ENCODE measurements at places on chromosomes 11 and 22.

GRCh38 chr11:32421992-32422391 is 13.3 kb downstream of the WT1 start:
- DNase-seq: no peak

DNA sequence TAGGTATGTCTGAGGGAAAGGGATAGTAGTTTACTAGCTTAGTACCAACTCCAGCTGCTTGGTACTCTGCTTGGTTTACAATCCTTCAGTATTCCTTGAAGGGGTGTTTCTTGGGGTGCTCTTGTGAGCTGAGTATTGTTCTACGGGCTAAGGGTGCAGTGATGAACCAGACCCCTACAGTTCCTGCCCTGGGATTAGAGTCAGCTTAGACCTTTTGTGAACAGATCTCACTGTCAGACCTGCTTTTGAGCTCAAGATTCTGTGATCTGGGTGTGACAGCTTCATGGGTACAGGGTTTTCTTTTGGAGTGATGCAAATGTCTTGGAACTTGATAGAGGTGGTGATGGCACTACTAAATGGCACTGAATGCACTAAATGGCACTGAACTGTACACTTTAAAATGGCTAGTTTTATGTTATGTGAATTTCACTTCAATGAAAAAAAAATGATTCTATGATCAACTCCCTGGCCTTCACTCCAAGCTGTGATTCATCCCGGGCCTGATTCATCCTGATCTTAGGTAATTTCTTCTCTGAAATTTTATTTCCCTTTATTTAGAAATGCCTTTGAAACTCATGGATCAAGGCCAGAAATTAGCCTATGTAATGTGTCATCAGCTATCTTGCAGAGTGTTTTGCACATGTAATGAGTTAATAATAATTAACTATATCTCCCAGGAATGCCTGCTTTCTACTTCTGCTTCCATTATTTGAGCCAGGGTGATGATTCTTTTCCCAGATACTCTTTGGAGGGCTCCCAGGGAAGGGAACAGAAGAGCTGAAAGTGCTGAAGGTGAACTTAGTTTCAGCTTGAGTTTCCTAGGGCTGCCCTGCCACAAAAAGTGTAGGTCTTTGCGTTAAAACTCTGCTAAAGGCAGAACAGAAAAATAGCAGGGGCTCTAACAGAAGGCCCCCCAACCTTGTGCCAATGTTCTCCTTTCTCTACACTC is 87.9 kb downstream of the NCAM1 start:
- no peak for DNase-seq

DNA sequence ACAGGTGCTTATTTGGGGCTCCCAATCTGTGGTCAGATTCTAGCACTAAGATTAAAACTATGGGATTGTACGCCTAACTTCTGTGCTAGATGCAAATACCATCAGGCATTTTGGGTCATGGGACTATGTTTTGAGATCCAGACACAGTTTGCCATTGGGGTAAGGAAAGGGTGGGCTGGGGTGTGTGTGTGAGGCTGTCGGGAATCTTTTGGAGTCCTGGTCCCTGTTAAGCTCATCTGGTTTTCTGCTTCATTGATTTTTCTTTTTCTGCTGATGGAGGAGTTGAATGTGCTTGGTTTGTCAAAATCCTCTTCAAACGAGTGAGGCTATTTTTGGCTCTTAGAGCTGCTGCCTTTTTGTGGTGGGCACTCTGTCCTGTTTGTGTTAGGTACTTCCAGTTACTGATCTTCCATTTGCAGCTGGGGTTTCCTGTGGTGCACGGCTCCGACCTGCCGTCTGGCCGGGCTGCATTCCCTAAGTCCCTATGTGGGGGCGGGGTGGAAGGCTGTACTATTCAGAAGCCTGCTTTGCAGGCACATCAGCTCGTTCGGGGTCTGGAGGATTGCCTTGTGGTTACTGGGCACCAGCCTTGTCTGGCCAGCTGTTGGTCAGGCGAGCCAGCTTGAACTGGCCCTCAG is 2.9 kb downstream of the BCR start:
- no peak for DNase-seq

DNA sequence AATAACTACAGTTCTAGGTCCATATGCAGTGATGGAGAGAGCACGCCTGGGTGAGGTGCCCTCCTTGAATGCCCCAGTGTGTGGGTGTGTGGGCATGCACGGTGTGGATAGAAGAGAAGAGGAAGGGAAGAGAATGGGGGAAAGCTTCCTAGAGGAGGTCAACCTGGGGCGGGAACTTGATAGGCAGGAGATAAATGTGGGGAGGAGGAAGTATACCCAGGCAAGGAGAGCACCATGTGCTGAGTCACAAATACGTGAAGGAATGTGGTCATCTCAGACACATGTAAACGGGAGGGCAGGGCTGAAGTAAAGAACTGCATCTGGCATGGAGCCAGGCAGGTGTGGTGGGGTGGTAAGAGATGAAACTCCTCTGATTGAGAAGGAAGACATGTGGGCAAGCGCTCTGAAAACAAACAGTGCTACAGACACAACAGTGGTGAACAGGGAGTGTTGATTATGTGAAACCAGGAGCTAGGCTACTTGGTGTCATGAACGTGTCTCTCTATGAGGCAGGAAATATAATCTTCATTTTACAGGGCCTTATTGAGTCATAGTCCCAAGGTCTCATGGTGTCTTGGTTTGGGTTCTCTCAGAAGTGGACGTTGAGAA is 61.5 kb upstream of the EED start:
- no peak for DNase-seq

GRCh38 chr22:35930933-35931332 is 97.7 kb downstream of the RBFOX2 start:
- no peak for DNase-seq

GRCh38 chr11:32013603-32014002 is 77.3 kb upstream of the RCN1 start:
- DNase-seq: no peak

DNA sequence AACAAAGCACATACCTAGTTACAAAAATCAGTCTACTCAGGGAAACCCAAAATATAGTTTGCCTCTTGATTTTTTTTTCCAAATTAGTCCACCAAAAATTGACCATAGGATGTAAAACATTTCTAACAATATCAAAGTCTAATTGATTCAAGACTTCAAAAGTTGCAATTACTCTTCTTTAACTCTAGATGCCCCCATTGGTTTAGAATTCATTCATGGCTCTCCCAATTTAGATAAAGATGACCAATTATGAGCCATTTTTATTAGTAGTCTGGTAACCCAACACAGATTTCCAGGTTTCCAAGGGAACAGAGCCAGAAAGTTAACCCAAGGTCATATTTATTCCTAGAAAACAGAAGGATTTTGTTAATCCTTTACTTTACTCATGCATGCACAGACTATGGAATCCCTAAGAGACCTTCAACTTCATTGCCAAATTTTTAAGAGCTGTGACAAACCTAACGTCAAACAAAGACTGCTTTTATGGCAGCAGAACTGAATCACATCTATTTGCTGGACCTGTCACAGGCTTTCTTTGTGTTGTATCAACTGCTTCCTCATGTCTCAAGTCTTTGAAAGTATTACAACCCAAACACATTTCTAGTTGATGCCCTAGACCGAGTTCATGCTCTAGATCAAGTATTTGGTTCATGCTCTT is 55.3 kb downstream of the C22orf42 start:
- DNase-seq: no peak

- no peak for DNase-seq
Observed at GRCh38 chr11:45494738-45495137, 170.7 kb downstream of the CHST1 start.

- DNase-seq: no peak
Observed at GRCh38 chr22:19599626-19600243, 75.5 kb upstream of the CLDN5 start.

DNA sequence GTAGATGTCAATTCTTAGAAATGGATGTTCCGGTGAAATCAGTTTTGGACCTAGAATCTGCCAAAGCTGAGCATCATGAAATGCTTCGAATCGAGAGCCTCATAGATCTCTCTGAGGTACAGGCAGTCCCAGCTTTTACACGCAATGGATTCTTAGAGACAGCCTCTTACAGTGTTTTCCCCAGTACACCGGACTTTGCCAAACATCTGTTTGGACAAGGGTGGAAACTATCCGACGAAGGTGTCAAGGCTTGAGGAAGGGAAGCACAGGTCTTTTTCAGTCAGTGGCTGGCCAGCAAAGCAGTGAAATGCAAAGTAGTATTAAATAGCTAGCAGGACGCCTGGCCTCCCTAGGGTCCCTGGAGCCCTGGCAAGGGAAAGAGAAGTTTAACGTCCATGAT is 4.9 kb downstream of the GRK3 start:
- no peak for DNase-seq

GRCh38 chr22:49582678-49583077 is 245.0 kb downstream of the BRD1 start:
- DNase-seq: no peak

- DNase-seq: no peak
Observed at GRCh38 chr22:26442086-26442756, 13.2 kb downstream of the ASPHD2 start.

DNA sequence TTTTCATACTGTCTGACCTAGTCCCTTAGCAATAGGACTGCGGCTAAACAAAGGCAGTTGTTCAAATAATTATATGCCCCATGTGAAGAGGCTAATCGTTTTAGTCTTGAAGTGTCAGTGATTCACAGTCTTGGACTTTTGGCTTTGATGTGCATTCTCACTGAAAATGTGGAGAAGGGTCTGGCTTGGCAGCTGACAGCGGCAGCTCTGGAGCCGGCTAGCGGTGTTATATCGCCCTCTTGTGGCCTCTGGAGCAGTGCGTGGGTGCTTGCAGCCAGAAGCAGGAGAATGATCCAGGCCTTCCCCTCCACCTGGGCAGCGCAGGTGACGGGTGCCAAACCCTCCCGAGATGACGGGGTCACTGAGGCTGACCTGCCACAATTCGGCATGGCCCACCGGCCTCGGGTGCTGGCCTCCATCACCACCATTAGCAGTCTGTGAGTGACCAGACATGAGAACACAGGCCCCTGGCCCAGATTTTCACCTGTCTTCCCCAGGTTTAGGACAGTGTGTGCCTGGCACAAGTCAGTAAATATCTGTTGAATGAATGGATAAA is 90.3 kb upstream of the PITPNB start:
- DNase-seq: no peak

- DNase-seq: no peak
Observed at GRCh38 chr11:64367931-64368672, 9.1 kb downstream of the RPS6KA4 start.

- no peak for DNase-seq
Observed at GRCh38 chr11:79119491-79120284, 321.1 kb downstream of the TENM4 start.

DNA sequence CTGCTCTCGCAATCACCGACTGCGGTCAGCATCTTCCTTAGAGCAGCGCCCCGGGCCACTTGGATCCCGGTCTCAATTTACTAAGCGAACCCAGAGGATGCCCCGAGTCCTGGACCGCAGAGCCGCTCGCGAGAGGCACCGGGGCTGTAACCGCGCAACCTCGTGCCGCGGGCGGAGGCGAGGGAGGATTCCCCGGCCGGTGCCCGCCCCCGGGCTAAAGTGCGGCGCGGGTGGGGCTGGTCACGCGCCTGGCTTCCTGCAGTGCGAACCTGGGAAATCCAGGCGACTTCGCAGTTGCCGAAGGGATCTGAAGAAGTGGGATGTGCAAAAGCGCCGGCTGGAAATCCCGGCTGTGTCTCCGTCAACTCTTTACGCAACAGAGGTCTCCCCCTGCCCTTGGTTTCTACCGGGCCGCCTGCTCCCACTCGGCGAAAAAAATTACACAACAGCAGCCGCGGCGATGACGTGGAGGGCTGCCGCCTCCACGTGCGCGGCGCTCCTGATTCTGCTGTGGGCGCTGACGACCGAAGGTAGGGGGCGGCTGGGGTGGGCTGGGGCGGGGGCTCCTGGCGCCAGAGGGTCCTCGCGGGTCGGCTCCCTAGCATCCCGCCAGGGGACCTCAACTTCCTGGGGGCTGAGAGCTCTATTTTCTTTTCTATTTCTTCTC is at the start of gene NCR3LG1:
NCR3LG1 (plus strand) TSS at position 291 of the 667 bp plus-strand sequence; CDS start at position 461, 170 bp downstream.
- no peak for DNase-seq

- DNase-seq: no peak
Observed at GRCh38 chr11:96758957-96759356, 369.1 kb downstream of the JRKL start.

GRCh38 chr11:79852176-79852575 is 411.3 kb upstream of the TENM4 start:
- no peak for DNase-seq

GRCh38 chr11:62267050-62267449 is 2.9 kb upstream of the SCGB2A2 start:
- no peak for DNase-seq

- DNase-seq: no peak
Observed at GRCh38 chr11:116692318-116693101, 80.3 kb downstream of the BUD13 start.

- no peak for DNase-seq
Observed at GRCh38 chr11:75135021-75135650, 15.8 kb upstream of the SLCO2B1 start.

DNA sequence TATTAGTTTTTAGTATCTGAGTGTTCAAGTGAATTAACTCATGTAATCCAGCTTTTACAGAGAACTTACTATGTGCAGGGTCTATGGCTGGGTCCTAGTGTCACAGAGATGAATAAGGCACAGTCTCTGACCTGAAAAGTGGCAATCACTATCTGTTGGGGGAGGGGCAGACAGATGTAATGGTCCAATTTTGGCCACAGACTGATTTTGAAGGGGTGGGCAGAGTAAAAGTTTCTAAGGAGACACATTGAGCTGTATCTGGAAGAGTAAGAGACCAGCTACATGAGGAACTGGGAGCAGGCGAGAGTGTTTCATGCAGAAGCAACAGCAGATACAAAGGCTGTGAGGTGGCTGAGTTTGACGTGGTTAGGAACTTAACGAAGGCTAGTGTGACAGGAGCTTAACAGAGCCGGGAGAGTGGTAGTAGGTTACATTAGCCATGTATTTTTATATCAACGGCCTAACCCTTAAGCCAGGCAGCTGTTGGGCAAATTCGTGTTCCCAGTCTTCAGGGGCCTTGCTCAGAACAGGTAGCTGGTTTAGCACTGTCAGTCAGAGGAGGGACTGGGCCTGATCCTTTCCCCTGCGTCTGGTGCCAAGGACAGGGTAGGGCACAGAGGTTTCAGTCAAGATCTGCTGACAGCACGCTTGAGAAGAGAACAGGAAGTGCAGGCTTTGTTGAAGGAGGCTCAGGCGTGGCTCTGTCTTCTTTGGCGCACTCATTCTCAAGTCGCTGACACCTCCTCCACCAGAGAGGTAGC is 1.4 kb upstream of the STIM1 start:
- no peak for DNase-seq

- DNase-seq: no peak
Observed at GRCh38 chr22:32564170-32565001, 89.8 kb downstream of the FBXO7 start.

DNA sequence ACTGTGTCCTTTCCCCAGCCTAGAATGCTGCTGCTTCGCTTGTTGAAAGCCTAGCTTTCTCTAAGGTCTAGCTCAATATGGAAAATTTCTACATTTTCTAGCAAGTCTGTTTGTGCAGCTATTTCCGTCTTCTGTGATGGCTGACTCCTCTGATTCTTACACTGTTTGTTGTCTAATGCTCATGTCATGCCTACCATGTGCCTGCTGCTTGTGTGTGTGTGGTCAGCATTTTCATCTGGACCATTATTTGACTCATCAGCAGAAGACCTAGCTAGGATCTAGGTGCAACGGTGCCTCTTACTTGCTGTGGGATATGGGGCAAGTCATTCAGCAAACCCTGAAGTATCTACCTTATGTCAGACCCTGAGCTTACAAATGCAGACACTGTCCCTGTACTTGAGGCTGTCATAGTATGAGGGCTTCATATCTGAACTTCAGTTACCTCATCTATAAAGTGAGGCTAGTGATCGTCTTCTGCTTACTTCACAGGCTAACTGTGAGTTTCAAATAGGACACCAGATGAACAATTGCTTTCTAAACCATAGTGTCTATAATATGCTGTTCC is 86.5 kb upstream of the MYO18B start:
- DNase-seq: no peak

- no peak for DNase-seq
Observed at GRCh38 chr11:93133488-93134109, 64.2 kb downstream of the SLC36A4 start.
